ENCODE measurements at places on chromosomes 1 and 21.

GRCh38 chr1:169339773-169340172 is 27.8 kb downstream of the NME7 start:
- no peak for DNase-seq

GRCh38 chr1:209040351-209040750 is 543.2 kb upstream of the CAMK1G start:
- DNase-seq, result no peak

DNA sequence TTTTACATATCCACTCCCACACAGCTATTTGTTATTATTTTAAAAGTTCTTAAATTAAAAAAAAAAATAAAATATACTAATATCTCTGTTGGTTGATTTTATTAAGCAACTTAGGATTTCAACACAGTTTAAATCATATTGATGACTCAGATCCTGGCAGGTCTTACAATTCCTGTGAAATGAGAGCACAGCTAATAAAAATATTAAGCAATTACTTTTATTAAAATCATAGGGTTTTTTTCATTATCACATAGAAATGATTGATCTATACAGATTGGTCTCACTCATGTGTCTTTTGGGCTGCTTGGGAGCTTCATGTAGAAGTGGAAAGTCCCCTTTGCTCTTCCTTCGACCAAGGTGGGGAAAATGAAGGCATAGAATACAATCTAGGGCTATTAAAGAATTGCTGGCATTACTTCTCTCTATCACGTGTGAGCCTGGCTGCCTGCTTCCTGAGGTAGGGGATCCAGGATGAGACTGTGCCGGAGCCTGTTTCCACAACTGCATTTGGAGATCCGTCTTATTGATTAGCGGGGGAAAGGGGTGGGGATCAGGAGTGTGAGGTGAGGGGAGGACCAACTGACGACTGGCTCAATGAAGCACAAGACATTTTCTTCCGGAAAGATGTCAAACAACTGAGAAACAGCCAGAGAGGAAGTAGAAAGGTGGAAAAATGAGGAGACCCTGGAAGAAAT is 858.0 kb downstream of the USP25 start:
- no peak for DNase-seq

- DNase-seq, result no peak
These were observed 6.5 kb downstream of the FCAMR start for GRCh38 chr1:206963740-206964139.

DNA sequence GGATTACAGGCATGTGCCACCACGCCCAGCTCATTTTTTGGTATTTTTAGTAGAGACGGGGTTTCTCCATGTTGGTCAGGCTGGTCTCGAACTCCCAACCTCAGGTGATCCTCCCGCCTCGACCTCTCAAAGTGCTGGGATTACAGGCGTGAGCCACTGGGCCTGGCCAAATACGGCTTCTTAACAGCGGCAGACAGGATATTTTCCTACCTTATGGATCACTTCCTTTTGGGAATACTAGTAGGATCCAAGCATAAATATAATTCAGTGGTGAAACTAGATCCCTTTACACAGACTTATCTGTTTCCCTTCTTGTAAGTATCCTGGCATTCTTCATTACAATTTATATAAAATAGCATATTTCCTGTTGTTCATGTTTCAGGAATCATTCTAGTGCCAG is 40.9 kb downstream of the WNT4 start:
- DNase-seq, result no peak

GRCh38 chr1:158019171-158019868 is 25.9 kb downstream of the KIRREL1 start:
- DNase-seq, result no peak

DNA sequence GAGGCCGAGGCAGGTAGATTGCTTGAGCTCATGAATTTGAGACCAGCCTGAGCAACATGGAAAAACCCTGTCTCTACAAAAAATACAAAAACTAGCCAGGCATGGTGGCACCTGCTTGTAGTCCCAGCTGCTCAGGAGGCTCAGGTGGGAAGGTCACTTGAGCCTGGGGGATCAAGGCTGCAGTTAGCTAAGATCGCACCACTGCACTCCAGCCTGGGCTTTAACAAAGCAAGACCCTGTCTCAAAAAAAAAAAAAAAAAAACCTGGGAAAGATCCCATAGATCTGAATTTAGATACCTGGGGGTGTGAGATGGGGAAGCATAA is 32.9 kb downstream of the NIBAN1 start:
- no peak for DNase-seq

DNA sequence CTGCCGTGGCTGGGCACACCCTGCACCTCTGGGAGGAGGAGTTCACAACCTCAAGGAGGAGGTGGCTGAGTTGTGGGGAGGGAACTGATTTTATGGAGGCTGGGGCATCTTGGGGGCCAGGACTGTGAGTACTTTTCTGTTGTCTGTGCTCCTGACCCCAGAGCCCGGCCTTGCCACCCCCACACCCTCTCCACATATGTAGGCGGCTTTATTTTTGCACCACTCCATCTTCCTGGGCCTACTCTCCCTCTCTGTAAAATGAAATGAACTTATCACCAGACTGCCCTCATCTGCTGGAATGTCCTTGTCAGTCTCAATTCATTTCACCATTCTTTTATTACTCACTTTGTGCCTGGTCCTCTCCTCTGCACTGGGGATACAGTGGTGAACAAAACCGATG is 12.8 kb downstream of the FOXD2 start:
- no peak for DNase-seq

GRCh38 chr1:243841507-243841906 is 8.5 kb downstream of the AKT3 start:
- no peak for DNase-seq

- DNase-seq, result no peak
These were observed 8.4 kb upstream of the SPATA1 start for GRCh38 chr1:84497631-84498275.

DNA sequence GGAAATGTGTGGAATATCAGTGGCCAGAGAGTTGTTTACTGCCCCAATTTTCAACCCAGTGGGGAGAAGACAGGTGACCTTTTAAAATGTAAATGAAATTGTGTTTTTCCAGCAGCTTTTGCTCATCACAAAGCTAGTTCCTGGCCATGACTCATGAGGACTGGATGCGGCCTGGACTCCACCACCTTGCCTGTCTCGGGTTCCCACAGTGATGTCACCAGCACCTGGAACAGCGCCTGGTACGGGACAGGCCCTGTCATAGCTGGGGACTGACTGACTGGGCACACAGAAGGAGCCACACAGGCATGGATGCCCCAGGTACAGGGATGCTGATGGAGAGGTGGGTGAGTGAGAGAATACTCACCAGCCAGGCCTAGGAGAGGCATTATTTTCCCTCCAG is 277.1 kb downstream of the AJAP1 start:
- no peak for DNase-seq

DNA sequence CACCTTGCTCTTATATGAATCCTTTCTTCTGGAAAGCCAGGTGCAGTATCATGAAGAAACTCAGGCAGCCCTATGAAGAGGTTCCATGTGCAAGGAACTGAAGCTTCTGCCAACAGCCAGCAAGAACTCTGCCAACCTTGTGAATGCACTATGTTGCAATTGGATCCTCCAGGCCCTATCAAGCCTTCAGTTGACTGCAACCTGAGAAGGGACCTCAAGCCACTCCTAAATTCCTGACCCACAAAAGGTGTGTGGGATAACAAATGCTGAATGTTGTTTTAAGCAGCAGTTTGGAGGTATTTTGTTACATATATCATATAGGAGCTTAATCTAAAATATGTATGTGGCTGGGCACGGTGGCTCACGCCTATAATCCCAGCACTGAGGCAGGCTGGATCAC is 84.0 kb downstream of the RERE start:
- DNase-seq, result no peak

GRCh38 chr1:156493154-156493631 is 7.4 kb downstream of the MEF2D start:
- no peak for DNase-seq

DNA sequence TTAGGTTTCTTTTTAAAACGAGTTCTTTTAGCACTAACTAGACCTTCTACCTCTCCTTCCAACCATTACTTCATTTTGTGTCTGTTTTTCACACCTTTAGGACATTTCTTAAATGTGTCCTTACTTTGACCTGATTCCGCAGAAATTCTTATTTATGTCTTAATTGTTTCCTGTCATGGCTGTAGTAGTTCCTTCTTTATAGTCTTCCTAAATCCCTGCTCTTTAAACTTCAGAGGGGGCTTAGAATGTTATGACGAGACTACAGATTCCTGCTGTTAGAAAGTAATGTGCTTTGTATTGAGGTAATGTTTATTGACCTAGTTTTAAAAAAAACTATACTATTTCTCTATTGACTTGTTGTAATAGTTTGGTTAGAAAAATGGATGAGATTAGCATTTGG is 70.4 kb downstream of the HMCN1 start:
- DNase-seq, result no peak

GRCh38 chr1:109499661-109500536 is 6.0 kb downstream of the CYB561D1 start:
- DNase-seq, result no peak

GRCh38 chr1:230158415-230159291 is 91.6 kb downstream of the GALNT2 start:
- no peak for DNase-seq

DNA sequence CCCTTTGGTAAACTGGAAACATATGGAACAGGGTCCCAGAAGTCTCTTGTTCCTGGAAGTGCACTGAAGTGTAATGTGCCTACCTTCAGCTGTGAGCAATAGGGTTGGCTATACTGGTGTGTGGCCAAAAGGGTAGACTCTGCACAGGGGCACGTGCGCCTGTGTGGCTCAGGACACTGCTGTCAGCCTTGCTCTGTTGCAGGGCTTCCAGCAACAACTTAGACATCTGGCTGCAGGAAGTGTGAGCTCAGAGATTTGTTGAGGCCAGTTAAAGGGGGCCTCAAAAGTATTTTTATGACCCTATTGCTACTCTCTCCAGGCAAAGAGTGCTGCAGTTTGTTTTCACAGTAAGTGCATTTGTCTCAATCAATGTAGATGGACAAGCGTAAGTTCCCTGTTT is 7.5 kb downstream of the CTPS1 start:
- DNase-seq, result no peak

- DNase-seq, result no peak
These were observed 418.6 kb upstream of the PROX1 start for GRCh38 chr1:213568929-213569815.

DNA sequence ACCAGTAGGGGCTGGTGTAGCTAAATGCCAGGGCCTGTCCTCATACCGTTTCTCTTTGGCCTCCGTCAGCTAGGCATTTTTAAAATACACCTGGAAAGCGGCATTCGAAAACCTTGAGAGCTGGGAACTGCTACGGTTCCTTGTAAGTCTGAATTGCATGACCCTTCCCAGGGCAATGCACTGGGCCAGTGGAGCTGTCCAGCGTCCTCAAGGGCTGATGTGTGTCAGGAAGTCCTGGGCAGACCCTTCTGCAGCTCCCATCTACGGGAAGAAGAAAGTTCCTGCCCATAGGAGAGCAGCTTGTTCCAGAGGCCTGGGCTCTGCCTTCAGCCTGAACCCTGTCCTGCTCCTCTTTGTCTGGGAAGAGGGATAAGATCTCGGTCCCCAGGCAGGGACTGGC is 34.1 kb downstream of the UBASH3A start:
- no peak for DNase-seq

DNA sequence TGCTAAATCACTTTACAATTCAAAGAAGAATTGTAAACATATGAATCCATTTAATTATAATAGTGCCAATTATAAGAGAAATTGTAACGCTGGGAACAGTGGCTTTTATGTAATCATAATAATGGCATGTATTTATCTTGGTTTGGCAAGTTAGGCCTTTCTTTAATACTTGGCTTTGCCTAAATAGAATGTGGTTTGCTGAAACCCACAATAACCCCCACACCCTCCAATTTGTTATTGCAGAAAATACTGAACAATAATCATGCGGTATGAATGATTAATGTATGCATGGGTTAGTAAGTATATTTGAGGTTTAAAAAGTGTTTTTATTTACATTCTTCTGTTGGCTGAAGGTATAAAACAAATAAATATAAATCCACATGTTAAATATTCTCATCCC is 138.2 kb downstream of the NFIA start:
- DNase-seq, result no peak

DNA sequence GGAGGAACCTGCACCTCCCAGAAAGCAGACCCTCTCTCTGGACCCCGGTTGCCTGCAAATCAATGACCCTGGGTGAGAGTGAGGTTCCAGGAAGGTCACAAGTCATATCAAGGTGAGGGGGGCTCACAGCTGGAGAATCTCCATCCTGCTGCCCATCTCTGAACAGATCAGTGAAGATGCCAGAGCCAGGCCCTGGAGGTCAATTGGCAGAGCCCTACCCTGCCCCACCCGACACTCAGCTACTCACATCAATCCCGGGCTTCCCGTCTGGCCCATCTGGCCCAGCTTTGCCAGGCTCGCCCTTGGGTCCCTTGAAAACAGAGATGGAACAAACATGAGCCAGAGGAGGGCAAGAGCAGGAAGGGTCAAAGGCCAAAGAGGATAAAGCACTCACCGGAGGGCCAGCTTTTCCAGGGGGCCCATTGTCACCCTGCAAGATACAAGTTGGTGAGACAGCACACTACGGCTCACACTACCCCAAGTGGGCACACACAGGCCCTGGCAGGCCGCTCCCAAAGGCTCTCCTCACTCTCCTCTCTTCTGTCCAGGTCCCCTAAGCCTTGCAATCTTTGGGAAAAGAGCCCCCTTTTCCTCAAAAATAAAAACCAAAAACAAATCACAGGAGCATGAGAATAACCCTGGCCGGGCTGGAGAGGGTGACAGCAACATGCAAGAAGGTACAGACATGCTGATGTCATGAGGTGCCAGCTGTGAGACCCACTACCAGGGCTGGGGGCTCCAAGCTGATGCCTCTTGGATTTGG is 2.9 kb downstream of the COL9A2 start:
- DNase-seq, result no peak

GRCh38 chr1:209416716-209417115 is 166.8 kb upstream of the CAMK1G start:
- DNase-seq, result no peak

DNA sequence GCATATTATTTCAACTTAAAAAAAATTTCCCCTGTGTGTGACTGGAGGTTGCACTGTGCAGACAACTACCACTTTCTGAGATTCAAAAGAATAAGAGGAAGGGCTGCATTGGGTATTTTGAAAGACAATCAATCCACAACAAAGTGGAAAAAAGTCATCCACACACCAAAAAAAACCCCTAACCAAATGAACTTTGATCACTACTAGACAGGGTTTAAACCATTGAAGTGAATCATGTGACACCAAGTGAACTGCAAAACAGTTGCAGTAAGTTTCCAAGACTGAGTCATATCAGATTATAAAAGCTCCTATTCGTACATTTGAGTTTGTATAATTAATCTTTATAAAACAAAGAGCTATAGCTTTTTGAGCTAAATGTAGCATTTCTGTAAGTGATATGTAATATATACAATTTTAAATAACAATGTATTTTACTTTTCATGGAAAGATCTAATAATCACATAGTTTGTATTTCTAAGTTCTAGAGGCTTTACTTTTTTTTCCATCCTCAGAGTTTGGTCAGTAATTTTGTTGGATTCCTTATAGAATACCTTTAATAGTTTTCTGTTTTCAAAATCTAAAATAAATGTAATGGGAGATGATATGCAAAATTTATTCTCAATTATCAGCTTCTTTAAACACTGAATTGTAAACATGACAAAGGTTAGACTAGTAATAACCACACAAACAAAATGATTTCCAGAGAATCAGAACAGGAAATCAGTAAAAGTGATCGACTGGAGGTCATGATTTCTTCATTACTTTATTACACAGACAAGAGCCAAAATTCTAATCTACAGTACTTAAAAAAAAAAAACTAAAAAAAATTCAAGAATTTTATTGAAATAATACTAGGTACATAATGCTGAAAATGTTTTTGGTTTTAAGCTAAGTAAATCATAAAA is 50.5 kb upstream of the GFI1 start:
- DNase-seq, result no peak

GRCh38 chr1:229203030-229203751 is 67.7 kb upstream of the RAB4A start:
- no peak for DNase-seq
